ENCODE measurements at places on chromosomes 16 and 17.

GRCh38 chr16:3718628-3719027 is 1.3 kb upstream of the TRAP1 start:
- DNase-seq, result no peak

GRCh38 chr17:75842963-75843576 is 1.1 kb downstream of the UNC13D start:
- no peak for DNase-seq

- peak; percentile 97 for DNase-seq
Measured at GRCh38 chr17:45431531-45432404, 902 bp downstream of the ARHGAP27 start.

- DNase-seq, result no peak
Measured at GRCh38 chr16:27906883-27907282, 156.6 kb downstream of the GSG1L start.

DNA sequence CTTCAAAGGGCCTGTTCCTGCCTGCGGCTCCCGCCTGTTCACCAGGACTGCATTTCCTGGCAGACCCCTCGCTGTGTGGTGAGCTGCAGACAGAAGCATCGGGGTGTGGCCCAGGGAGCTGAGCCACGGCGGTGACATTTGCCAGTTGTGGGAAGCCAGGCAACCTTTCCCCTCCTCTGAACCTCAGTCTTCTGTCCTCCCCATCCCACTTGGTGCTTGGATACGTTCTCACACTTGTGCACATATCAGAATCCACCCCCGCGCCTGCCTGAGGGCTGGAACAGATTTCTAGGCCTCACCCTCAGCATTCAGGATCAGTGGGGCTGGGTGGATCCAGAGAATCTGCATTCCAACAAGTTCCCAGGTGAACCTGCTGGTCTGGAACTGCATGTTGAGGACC is 63.5 kb downstream of the CRISPLD2 start:
- DNase-seq, result no peak
